ENCODE measurements at places on chromosomes 7 and 10. TPM values are rescaled to one million over a fixed set of nuclear protein-coding genes. Genes with fewer than 3 reads are reported as not detected.

STEAP2 gene
- total RNA-seq = 9.1 TPM

ABCC2 gene
- total RNA-seq = 0.28 TPM

MSMB gene
- 0.84 TPM for total RNA-seq

SLC13A1 gene
- not detected for total RNA-seq

RPP30 gene
- total RNA-seq = 27.1 TPM

ARHGAP19 gene
- 7.3 TPM for total RNA-seq
